ENCODE measurements at places on chromosomes 5 and 9. TPM values are rescaled to one million over a fixed set of nuclear protein-coding genes. Genes with fewer than 3 reads are reported as not detected.

GPX8 gene
- 96.9 TPM for polyA plus RNA-seq

CAVIN4 gene
- polyA plus RNA-seq = 201 TPM

- DNase-seq = peak; percentile 21
Measured at GRCh38 chr5:111070272-111071134, 1.0 kb upstream of the TSLP start.

- peak; percentile 63 for DNase-seq
Measured at GRCh38 chr9:34652602-34653000, 616 bp downstream of the IL11RA start.

GRCh38 chr5:135174315-135175096 lies 140.5 kb upstream of the PITX1 start:
- DNase-seq = no peak

GRCh38 chr5:32022638-32023037 lies 151.5 kb downstream of the GOLPH3 start:
- no peak for DNase-seq

DNA sequence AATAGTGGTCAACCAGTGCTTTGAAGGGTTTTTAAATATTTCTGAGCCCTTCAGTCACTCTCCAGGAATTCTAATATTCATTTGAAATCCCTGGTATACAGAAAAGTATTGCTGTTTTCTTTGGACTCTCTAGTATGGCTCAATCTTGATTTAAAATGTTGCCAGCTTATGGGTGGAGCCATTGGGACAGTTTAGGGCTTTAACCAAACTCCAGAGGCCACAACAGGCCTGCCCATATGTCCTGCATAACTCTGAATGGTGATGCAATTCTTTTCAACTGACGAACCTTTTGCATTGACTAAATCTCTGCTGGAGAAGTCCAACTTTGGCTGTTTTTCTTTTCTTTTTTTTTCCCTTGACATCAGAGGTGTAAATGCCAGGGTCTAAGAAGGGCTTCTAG lies 10.3 kb upstream of the ANKHD1 start:
- DNase-seq = no peak

- DNase-seq = no peak
Measured at GRCh38 chr5:139631520-139632165, 16.5 kb upstream of the CXXC5 start.

DNA sequence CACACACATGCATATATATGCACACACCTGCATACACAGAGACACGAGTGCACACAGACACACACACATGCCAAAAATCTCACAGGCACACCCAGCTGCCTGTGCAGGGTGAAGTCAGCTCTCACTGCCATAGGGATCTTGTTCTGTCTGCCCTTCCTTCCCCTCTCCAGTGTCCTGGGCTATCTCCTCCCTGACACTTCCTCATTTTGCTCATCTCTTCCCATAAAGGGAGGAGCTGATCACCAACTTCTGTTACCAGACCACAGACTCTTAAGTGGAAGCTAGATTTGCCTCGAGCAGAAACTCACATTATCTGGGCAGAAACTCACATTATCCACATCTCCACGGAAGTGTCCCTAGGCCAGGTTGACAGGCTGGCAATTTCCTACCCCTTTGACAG lies 28.7 kb downstream of the LCP2 start:
- peak; percentile 65 for DNase-seq

DNA sequence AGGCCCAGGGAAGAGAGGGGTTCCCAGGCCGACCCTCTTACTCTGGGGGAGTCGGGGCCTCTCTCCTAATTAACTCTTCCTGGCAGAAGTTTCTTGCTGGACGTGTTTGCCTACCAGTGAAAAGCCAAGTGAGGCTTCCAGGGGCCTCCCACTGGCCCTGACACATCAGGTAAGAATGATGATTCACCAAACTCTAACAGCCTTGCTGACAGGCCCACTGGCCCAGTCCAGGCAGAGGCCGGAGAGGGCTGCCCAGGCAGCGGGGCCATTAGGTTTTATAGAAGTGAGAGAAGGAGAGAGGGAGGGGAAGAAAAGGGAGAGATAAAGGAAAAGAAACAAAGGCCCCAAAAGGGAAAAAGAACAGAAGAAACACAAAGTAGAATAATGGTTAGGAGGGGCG lies 50.8 kb upstream of the FOXE1 start:
- DNase-seq = no peak

MOB3B gene
- 2.2 TPM for polyA plus RNA-seq

DNA sequence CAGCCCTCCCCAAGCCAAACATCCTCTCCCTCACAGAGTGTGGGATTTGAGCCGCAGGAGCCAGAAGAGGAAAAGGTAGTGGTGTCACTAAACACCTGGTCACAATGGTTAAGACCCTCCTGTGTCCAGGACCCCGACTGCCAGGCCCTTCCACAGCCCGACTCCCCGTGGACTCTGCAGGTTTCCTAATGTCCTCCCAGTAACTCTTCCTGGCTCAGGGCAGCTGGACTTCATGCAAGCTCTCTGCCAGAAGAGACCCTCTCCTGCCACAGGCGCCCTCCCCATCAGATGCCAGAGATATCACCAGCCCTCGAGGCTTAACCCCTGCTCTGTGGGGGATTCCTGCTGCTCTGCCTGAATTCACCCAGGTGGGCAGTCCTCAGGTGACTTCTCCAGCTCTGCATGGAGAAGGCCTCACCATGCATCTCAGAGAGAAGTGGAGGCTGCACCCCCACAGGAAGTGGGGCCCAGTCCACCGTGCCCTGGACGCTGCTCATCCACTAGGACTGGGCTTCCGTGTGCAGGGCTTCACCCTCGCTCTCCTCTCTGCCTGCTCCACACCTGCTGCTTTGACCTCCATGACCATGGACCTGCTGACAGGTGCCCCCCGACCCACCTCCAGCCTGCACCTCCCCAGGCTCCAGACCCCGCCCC lies 111.2 kb downstream of the ADAMTS2 start:
- no peak for DNase-seq

- DNase-seq = no peak
Measured at GRCh38 chr5:112737070-112737462, 619 bp upstream of the APC start.

PRSS3 gene
- not detected for polyA plus RNA-seq

TSLP gene
- 0.25 TPM for polyA plus RNA-seq

GRCh38 chr5:27706832-27707231 lies 668.4 kb upstream of the CDH9 start:
- no peak for DNase-seq

DNA sequence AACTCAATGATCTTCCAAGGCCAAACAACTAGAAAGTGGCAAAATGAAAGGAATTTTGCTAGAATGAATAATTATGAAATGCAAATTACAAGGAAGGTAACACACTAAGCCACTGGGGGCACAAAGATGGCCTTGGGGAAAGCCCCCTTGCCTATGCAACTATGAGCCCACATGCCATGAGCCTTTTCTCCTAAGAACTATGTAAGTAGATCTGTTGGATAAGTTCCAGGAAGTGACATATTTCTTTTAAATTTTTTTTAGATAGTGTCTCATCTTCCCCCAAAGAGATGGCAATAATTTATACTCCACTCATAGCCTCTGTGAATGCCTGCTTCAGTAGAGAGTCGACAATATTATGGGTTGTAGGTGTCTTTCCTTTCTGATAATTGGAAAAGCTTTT lies 257.8 kb downstream of the AUH start:
- no peak for DNase-seq

GNG10 gene
- polyA plus RNA-seq = 44.7 TPM

DNA sequence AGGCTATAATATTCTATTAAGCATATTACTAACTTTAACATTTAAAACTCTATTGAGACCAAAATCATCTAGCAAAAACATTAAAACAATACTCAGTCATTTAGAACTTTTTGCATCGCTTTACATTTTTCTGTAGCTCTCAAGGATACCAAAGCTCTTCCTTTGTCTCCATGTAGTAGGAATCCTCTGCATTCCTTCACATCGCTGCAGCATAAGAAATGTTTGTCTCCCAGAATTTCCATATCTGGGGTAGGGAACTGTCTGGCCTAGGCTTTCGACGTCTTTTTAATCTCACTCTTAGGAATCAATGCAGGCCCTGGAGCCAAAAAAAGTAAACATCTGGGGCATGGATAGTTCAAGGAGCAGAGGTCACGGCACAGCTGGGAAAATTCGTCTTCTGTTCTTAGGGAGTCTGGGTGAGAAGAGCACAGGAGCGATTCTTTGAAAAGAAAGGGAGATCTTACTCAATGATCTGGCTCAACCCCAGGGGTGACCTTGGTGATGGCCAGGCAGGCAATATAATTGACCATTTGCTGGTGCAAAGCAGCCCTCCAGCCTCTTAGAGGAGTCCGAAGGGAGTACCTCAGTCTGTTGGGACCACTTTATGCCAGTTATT lies 23.2 kb upstream of the RAI14 start:
- DNase-seq = no peak

- no peak for DNase-seq
Measured at GRCh38 chr5:172801179-172801671, 30.2 kb upstream of the DUSP1 start.

- DNase-seq = no peak
Measured at GRCh38 chr9:137027369-137028262, at the start of gene ABCA2. ABCA2 (minus strand) TSS chr9:137028237; CDS start chr9:137028140, 97 bp downstream.

DNA sequence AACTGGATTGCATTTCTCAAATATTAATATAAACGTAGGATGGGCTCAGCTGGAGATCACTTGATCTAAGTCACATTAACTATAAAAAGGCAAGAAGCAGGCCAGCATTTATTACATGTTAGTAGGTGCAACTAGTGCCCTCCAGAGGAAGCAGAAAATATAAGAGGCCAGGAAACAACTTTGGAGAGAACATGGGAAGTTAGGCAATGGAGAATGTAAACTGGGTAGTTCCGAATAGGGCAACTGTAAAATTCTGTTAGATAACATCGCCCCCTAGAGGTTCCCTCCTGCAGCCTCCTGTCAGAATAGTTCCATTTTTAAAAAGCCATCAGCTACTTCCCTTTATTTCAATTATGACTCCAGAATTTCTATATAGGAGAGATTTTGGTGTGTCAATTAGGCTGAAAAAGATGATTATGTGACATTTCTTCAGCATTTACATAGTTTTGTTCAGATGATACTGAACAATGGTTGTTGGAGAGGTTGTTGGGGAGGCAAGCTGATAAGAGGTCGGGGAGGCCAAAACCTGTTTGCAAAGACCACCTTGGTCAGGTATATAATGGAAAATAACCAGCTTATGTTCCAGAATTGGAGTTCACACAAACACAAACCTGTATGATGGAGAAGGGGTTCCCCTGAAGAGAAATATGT lies 22.4 kb downstream of the CCL28 start:
- DNase-seq = peak; percentile 78

- no peak for DNase-seq
Measured at GRCh38 chr5:59661311-59661710, 232.2 kb downstream of the PDE4D start.

AMBP gene
- polyA plus RNA-seq = not detected

PCDHA10 gene
- 0.12 TPM for polyA plus RNA-seq

GRCh38 chr5:126066836-126067235 lies 356.4 kb upstream of the GRAMD2B start:
- DNase-seq = peak; percentile 68

- DNase-seq = no peak
Measured at GRCh38 chr9:82129708-82130107, 141.1 kb downstream of the SPATA31D1 start.

AIF1L gene
- polyA plus RNA-seq = 28.4 TPM

DNA sequence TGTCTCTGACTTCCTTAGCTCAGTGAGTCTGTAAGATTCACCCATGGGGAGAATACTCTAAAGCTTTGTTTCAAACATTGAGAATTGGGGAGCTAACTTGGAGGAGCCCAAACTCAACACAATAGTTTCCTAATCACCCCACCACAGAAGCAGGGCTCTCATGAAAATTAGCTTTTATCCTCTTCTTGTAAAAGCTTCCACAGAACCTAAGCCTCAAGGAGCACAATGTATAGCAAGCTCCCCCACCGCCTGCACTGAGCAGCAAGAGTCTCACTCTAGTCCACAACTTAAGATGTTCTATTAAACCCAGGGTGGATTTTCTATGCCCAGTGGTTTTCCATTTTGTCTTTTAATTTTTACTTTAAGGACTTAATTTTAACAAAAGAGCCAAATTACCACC lies 48.9 kb upstream of the GRHPR start:
- DNase-seq = no peak

- no peak for DNase-seq
Measured at GRCh38 chr5:74336297-74336696, 304.2 kb downstream of the ENC1 start.

DNA sequence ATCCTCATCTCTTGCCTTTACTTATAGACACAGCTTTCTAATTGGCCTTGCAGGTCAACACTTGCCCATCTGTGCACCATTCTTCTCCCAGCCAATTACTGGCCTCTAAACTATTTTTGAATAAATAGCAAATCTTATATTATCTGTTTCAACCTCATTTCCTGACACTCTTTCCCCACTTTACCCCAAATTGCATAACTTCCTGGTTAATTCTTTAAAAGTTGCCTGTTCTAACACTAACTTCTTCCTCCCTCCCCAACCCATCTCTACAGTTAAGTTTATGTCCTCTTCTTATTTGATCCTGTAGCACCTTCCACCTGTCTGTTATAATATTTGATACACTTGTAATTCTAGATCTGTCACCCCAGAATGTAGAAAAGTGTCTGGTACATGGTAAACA lies 372.1 kb downstream of the PDE4D start:
- no peak for DNase-seq

DNA sequence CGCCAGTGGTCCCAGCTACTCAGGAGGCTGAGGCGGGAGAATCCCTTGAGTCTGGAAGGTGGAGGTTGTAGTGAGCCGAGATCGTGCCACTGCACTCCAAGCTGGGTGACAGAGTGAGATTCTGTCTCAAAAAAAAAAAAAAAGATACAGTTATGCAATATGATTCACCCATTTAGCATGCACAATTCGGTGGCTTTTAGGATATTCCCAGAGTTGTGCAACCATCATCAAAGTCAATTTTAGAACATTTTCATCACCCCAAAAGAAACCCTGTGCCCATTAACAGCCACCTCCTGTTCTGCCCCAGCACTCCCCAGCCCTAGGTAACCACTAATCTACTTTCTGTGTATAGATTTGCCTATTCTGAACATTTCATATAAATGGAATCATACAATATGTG lies 4.3 kb upstream of the DHFR start:
- DNase-seq = no peak

DNA sequence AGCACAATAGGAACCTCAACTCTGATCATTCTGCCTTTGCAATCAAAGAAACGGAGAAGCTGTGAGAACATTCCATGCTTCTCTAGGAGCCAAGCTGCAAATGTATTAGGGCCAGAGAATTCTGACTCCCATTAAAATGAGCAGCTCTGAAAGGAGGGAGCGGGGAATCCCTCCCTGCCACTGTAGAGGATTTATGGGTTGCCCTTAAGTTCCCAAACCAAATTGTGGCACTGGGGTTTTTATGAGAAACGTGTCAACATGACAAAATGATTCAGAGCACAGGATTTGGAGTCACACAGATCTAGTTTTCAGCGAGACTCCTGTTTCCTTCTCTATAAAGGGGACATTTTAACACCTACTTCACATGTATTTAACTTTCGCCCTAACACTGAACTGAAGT lies 1.8 kb downstream of the IL6ST start:
- DNase-seq = peak; percentile 77

DNA sequence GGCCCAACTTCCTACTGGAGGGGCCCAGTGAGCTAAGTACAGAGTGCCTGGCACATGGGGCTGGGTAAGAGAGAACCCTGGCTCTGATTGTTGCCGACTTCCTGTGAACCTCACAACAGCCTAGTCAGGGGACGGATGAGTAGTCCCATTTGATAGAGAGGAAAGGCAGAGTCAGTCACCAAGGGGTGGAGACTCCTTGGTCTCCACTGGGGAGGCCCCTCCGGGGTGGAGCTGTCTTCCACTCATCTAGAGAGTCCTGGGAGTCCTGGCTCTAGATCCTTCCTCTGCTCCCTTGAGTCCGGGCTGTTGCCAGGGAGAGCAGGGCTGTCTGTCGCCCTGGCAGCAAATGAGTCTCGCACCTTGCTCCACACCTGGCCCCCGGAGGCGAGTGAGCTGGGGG lies 8.0 kb downstream of the GRK6 start:
- DNase-seq = no peak

FBXW11 gene
- 40.2 TPM for polyA plus RNA-seq

GRCh38 chr9:95777136-95777535 lies 98.4 kb upstream of the ERCC6L2 start:
- no peak for DNase-seq

Data from muscle of leg (tissue), 16 donors.